ENCODE measurements at places on chromosomes 1 and 21.

- DNase-seq: no peak
Observed at GRCh38 chr1:44806025-44806703, 987 bp downstream of the DYNLT4 start.

- peak; percentile 48 for DNase-seq
Observed at GRCh38 chr1:15152318-15153183, 996 bp upstream of the TMEM51 start.

GRCh38 chr1:7989762-7990428 is 28.4 kb downstream of the PARK7 start:
- DNase-seq: no peak

GRCh38 chr1:210866532-210866931 is 267.4 kb downstream of the KCNH1 start:
- DNase-seq: no peak

DNA sequence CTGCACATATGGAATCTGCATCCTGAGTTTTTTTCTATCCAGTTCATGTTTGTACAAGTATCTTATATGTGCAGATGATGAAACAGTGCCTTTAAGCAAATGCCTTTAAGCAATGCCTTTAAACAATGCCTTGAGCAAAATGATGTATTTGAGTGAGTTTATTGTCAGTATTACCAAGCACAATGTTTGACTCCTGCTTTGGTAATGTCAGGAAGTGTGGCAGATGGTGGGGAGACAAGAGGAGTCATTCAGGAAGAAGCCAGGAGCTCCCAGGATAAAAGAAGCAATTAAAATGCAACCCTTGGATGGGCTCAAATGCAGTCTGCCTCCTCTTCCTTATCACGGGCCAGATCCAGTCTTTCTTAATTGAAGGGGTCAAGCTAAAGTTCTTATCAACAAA is 108.7 kb upstream of the KCNJ15 start:
- no peak for DNase-seq

GRCh38 chr1:60874718-60875117 is 207.6 kb upstream of the NFIA start:
- no peak for DNase-seq

- DNase-seq: no peak
Observed at GRCh38 chr1:147541672-147542568, 619 bp downstream of the BCL9 start.

GRCh38 chr1:100565937-100566699 is 28.2 kb downstream of the GPR88 start:
- DNase-seq: no peak

DNA sequence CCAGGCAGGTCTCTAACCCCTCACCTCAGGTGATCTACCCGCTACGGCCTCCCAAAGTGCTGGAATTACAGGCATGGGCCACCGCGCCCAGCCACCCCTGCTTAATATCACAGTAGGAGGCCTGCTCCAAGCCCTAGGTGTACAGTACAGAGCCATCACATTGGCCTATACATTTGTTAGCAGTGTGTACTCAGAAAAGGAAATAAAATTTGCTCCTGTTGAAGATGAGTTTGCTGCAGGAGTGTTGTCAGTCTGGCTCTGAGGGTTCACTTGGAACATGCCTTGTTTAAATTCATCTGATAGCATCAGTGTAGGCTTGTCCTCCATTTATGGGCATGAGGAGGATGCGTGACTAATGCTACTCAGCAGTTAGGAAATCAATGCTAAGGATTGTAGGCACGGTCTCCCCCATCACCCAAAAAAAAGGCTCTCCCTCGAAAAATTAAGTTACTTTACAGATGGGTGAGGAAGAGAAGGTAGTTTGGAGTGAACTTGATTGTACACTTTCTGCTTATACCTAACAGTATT is 4.6 kb upstream of the ENAH start:
- DNase-seq: no peak

DNA sequence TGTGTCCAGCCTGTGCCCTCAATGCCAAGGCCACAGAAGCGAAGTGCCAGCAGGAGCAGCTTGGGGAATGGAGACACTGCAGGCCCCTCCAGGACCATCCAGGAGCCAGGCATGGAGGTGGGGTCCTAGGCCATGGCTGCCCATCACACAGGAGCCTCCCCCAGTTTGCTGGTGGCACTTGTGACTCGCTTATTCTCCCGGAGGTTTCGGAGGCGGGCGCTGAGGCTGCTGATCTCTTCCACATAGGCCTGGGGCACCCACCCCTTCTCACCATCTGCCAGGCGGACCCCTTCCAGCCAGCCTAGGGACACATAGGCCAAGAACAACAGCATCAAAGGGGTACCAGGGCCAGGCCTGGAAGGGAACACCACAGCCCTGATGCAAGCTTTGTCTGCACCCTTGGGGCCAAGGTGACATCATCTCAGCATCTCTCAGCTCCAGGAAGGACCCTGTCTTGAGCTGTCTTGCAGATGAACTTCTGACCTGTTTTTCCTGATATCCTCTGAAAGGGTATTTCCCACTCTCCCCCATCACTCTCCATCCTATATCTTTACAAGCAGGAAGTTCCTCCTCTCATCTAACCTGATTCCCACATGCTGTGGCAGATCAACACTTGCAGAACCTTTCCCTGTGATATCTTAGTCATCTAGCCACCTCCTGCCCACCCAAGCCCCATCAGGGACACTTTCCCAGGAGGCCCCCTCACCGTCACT is 13.9 kb downstream of the ARHGEF19 start:
- DNase-seq: no peak

DNA sequence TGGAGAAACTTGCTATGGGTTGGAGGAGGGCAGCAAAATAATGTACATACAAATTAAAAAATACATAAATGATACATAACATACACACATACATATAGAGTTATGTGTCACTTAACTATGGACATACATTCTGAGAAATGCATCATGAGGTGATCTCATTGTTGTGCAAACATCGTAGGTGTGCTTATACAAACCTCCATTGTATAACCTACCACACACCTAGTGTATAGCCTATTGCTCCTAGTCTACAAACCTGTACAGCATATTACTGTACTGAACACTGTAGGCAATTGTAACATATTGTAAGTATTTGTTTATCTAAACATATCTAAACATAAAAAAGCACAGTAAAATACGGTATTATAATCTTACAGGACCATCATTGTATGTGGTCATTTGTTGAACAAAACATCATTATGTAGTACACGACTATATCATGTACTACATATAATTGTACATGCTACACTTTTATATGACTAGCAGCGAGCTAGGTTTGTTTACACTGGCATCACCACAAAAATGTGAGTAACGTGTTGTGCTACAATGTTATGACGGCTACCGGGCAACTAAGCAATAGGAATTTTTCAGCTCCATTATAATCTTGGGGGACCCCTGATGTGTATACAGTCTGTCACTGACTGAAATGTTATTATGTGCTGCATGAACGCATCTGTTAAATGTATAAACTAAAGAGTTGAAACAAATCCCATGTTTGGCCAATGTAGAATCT is 35.5 kb downstream of the ITGB3BP start:
- no peak for DNase-seq

DNA sequence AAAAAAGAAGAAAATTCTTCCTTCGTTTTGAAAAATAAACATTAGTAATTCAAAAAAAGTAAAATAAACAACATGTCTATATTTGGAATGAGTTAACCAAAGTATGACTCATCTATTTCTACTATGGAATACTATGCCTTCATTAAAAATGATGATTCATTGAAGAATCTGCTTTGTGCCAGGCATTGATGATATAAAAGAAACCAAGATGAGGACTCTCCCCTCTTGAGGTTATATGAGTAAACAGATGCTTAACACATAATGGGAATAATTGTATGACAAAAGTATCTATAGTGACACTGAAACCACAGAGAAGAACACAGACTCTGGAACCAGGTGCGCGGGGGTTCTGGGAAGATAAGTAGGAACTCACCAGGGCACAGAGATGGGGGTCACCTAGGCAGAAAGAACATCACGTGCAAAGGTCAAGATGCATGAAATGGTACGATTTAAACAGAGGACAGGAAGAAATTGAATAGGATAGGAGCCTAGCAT is 18.8 kb downstream of the ELF3 start:
- peak; percentile 55 for DNase-seq

- no peak for DNase-seq
Observed at GRCh38 chr1:30852026-30852425, 56.5 kb downstream of the SDC3 start.

GRCh38 chr1:233543338-233544255 is 70.3 kb upstream of the KCNK1 start:
- DNase-seq: no peak

GRCh38 chr21:34511787-34512455 is at the start of gene KCNE1:
TSS of gene KCNE1 (minus strand) at chr21:34512210. CDS start at chr21:34449634, 62,576 bp downstream.
- peak; percentile 31 for DNase-seq

- DNase-seq: no peak
Observed at GRCh38 chr21:33396436-33396835, 6.8 kb upstream of the IFNGR2 start.

- no peak for DNase-seq
Observed at GRCh38 chr1:117388328-117388727, 21.1 kb downstream of the MAN1A2 start.

- DNase-seq: no peak
Observed at GRCh38 chr1:9366943-9367780, 74.5 kb downstream of the SPSB1 start.

DNA sequence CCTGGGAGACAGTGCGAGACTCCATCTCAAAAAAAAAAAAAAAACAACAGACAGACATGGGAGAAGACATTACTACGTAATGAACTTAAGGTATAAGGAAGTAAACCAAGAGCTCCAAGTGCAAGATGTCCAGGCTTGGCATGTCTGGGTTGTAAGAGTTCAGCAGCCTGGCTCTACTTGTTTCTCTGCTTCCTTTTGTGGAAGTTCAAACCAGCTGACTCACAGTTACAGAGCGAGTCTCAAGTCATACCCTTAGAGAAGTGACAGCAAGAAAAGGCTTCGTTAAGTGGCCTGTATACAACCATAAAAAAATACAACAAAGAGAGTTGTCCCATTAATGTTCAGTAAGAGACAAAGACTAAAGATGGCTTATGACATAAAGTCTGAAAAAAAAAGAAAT is 1.3 kb downstream of the RIT1 start:
- peak; percentile 48 for DNase-seq

GRCh38 chr1:223716302-223716862 is 4.0 kb downstream of the CAPN2 start:
- peak; percentile 62 for DNase-seq

DNA sequence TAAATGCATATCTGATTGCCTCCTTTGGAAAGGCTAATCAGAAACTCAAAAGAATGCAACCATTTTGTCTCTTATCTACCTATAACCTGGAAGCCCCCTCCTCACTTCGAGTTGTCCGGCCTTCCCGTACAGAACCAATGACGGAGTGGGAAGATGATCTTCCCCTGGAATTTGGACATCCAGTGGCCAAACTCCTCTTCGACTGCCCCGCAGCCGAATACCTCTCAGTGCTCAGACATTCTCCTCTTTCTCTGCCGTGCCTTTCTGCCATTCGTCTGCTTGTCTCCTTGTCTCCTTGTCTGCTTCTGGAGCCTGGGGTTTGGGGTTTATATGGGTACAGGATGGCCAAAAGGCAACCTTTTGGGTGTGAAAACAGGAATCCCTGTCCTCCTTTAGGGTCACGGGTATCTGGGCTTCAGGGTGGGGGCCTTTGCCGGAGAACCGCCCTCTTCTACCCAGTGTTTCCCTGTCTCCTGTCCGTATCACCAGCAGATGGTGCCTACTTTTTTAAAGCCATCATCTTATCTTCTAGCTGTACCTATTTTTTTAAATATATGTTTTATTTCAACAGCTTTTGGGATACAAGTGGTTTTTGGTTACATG is 35.9 kb upstream of the RAB4A start:
- no peak for DNase-seq

DNA sequence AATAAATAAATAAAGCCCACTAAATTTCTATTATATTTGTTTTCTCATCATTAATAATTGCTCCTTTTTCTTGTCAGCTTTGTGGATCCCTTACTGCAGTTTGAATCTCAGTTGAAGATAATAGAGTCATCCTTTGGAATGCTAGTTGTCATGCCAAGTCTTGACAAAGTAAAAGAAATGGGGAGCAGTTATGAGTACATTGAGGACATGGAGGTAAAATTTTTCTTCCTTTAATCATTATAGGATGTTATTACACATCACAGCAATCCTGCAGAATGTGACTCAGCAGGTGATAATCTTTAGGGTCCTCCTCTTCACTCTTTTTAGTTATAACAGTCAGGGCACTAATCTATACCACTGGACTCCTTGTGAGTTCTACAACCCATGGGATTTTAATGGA is 24.1 kb downstream of the MROH9 start:
- no peak for DNase-seq

DNA sequence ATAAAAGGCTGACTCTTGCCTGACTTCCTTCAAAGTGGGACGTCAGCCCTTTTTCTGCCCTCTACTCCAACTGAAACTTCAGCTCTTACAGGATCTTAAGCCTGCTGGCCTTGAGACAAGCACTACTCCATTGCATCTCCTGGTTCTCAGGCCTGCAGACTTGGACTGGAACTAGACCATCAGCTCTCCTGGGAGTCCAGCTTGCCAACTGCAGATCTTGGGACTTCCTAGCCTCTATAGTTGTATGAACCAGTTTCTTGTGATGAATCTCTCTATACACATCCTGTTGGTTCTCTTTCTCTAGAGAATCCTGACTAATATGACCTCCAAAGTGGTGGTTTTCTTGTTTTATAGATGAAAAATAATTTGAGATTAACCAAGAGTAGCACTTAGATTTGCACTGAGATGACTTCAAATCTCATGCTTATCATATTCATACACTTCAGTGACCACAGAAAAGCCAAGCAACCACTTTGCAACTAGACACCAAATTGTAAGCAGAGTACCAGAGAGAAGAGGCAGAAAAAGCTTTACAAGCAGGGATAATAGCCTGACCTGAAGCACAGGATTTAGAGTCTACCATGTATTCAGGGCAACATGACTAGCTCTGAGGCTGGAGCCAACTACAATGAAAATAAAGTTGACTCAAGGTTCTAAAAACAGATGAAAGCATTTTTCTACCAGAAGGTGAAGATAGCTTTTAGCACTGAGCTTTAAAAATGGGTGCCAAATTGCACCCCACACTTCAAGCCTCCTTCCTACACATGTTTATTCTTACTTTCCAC is 661.3 kb upstream of the USP24 start:
- DNase-seq: no peak

DNA sequence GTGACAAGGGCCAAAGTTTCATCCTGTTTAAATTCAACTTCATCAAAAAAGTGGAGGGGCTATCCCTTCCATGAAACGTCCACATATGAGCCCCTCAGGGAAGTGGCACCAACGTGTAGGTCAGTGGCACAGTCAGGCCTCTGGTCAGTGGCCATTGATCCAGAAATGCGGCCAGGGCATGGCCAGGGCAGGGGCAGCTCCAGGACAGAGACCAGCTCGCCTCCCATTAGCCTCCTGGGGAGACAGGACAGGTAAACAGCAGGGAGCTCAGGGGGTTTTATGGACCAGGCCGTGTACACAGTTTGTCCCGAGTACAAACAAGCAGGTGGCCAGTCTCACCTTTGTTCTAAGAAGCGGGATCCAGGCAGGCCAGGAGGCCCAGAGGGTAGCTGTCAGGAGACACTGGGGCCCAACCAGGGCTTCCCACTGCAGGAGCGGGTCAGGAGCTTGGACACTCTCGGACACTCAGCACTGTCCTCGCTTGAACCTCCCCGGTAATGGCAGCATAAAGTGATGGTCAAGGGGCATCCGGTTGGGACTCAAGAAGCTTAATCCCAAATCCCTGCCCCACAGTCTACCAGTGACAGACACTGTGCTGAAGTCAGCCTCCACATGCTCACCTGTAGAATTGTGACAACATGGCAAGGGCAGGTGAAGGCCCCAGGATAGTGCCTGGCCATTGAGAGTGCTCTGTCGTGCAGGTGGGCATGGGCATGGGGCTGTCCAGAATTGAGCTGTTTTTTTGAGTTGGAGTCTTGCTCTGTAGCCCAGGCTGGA is 144.1 kb upstream of the ERRFI1 start:
- DNase-seq: no peak

All from hematopoietic multipotent progenitor cell treated with erythropoietin and hydrocortisone succinate and interleukin-3 and kit ligand, for 8 days (in vitro differentiated cells).